Activated T-cell treated with anti-CD3 and anti-CD28 coated beads for 1 hour (primary cell): ENCODE measurements at places on chromosomes 13 and 19.

DNA sequence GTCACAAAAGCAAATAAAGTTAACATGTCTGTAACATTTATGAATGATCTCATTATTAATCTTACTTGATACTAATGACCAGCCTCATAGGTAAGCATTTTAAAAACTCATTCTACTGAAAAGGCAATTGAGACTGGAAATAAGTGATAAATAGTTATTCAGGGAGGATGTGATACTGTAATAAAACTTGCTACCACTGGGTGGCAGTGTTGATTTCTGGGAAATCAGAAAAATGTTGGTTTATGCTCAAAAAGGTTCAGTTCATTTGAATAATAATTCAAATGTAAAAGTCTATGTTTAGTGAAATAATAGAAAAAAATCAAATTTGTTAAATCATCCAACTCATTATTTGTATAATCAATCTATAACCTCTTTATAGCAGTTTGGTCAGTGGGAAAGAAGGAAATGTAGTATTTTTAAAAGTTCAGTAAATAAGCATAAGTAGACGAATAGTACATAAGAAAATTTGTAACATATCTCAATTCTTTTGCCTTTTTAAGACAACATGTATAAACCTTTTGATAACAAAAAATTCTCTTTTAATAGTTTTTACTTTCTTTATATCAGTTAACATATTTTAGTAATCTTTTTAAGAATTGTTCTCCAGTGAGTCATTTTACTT lies 9.6 kb downstream of the ABHD13 start:
- no peak for DNase-seq

- no peak for DNase-seq
Observed at GRCh38 chr13:58134012-58134411, 502.5 kb downstream of the PCDH17 start.

DNA sequence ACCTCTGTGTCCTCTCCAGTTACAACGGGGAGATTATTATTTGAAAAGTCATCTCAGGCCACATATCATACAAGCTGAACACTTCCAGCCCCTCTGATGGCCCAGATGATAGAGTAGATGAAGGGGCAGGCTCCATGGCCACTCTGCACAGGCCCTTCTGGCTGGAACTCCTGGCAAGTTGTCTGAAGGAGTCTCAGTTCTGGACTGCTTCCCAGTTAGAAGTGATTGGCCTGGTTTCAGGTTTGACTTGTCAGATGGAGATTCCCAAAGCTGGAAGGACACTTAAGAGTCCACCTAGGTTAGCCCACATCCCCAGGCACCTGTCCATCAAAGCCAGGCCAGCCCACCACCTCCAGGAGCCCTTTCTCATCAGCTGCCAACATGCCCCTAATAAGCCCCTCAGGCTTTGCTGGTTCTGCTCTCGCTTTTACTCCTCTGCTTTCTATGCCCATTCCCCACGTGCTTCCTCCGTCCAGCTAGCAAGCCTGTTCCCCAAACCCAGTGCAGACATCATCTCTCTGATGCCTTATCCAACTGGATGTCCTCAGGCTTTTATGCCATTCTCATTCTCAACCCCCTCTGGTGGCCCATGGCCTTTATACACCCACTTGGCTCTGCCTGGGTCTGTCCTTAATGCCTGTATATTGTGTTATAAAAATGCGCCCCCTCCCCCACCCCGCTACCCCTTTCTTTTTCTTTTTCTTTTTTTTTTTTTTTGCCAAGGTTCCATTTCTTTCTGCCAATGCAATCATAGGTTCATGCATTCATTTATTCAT lies 56.5 kb downstream of the HSPH1 start:
- no peak for DNase-seq

DNA sequence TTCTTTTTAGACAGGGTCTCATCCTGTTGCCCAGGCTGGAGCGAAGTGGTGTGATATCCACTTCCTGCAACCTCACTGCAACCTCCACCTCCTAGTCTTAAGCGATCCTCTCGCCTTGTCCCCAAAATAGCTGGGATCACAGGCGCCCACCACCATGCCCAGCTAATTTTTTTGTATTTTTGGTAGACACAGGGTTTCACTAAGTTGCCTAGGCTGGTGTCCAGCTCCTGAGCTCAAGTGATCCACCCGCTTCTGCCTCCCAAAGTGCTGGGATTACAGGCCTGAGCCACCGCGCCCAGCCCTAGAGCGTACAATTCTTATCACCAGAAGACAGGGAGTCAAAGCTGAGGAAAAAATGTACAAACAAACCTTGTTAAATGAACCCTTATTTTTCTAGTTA lies 4.5 kb upstream of the ELOF1 start:
- no peak for DNase-seq

DNA sequence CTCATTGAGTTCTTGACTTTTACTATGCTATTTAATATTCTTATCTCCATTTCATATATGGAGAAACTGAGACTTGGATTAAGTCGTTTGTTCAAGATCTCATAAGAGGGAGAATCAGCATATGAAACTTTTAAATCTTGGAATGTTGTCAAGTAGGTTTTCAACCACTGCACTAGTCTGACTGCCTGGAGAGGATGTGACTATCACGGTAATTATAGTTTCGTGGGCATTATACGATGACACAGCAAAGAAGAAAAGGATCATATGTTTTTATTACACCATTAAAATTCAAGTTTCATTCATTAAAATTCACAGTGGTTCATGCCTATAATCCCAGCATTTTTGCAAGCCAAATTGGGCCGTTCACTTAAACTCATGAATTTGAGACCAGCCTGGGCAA lies 555.2 kb downstream of the SLITRK1 start:
- no peak for DNase-seq

GRCh38 chr13:74171641-74172040 lies 37.4 kb upstream of the KLF12 start:
- no peak for DNase-seq

- no peak for DNase-seq
Observed at GRCh38 chr13:113782472-113782871, 23.4 kb downstream of the TMEM255B start.

DNA sequence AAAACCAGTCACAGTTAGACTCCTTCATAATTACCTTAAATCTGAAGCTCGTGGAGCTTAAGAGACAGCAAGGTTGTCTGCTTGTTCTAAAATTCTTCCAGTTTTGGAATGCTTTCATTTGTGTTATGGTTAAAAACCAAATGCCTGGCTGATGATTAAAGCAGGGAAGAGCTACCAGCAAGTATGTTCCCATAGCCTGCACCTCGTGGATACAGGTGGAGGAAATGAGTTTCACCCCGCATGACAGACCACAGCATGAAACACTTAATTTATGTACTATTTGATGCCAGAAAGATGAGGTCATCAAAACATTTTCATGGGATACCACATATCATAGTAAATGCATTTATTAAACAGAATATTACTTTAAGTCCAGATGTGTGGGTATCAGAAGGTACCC lies 416 bp upstream of the DOCK9 start:
- DNase-seq: no peak

DNA sequence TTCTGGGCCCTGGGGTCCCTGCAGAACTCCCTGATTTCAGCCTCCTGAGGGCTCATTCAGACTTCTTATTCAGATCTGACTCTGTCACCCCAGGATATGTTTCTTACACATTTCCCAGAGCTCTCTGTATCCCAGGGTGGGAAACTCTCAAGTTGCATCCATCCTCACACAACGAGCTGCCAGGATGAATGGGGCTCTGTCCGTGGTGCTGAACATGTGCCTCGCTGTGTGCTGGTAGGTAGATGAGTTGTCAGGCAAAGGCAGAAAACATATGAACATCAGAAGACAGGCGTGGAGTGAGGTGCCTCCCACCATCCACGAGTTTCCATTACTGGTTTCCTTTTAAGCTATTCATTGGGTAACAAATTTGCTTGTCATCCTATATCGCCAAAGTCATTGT lies 11.4 kb upstream of the IGFL1 start:
- DNase-seq: no peak

GRCh38 chr13:28490061-28490460 lies 4.9 kb downstream of the FLT1 start:
- no peak for DNase-seq

- no peak for DNase-seq
Observed at GRCh38 chr19:5062799-5063198, 93.9 kb downstream of the KDM4B start.

GRCh38 chr19:19591133-19591825 lies 27.2 kb downstream of the PBX4 start:
- DNase-seq: peak; percentile 28

- peak; percentile 38 for DNase-seq
Observed at GRCh38 chr19:38736036-38736412, 8.2 kb downstream of the CAPN12 start.

- no peak for DNase-seq
Observed at GRCh38 chr19:13669780-13670355, 94.5 kb upstream of the MRI1 start.

GRCh38 chr19:12733369-12734214 lies 892 bp downstream of the TRIR start:
- no peak for DNase-seq

DNA sequence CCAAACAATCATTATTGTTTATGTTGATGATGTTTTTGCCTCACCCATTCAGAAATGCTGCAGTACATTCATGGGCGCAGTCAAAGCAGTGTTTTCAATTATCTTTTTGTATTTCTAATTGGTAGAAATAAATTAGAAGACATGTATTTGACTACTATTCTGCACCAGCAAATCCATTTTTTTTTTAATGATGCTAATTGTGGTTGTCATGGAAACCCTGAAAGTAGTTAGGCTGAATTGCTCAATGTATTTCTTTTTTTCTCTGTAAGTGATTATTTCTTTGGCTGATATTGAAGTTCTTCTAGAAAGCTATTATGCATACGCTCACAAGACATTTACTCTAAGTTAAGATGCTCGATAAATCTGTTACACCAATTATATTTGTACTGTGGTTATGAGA lies 101.2 kb downstream of the RFC3 start:
- DNase-seq: no peak

GRCh38 chr13:114122591-114123211 lies 9.7 kb downstream of the RASA3 start:
- DNase-seq: no peak

- peak; percentile 31 for DNase-seq
Observed at GRCh38 chr13:74575729-74576125, 441.5 kb upstream of the KLF12 start.

GRCh38 chr19:1026783-1027649 lies 608 bp downstream of the CNN2 start:
- no peak for DNase-seq

GRCh38 chr19:21482863-21483276 lies 22.5 kb upstream of the ZNF429 start:
- DNase-seq: peak; percentile 57

DNA sequence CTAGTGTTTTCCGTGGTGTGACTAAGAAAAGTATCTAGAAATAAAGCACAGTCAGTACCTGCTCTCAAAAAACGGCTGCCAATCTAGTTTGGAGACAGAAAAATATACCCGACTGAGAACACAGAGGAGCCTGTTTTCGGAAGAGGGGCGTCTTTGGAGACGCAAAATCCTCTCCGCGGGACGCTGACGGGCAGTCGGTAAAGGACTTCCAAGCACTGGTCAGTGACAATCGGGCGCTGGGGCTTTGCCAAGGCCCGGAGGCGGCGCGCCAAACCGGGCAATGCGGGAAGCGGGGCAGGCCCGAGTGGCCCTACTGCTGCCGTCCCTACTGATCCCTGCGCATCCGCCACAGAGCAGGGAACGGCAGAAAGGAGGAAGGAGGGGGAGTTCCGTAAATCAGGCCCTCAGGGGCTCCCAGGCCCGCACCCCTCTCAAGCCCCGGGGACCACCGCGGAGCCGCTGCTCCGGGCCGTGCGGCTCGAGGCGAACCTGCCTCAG lies 588 bp upstream of the DPY19L3 start:
- DNase-seq: peak; percentile 14

DNA sequence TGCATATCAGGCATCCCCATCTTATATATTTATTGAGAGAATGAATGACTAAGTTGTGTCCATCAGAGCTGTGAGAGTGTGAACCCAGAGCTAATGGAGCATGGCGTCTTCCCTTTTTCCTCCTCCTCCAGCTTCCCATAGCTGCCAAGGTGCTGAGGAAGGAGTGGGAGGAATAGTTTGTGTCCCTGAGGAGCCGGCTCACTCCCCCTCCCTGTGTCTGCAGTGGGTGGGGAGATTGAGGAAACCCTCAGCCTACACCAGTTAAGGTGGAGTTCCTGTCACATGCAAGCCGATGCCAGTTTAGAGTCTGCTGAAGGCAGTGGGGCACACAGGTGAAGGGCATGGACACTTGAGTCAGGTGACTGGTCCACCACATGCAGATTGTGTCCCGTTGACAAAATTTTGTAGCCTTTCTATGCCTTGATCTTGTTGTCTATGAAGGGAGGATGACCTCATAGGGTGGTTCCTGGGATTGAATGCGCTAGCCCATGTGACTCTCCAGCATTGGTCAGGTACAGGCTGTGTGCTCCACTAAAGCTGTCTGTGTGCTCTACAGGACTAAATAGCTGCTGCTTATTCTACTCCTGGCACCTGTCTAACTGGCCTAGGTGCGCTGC lies 47.6 kb upstream of the GPI start:
- DNase-seq: no peak

DNA sequence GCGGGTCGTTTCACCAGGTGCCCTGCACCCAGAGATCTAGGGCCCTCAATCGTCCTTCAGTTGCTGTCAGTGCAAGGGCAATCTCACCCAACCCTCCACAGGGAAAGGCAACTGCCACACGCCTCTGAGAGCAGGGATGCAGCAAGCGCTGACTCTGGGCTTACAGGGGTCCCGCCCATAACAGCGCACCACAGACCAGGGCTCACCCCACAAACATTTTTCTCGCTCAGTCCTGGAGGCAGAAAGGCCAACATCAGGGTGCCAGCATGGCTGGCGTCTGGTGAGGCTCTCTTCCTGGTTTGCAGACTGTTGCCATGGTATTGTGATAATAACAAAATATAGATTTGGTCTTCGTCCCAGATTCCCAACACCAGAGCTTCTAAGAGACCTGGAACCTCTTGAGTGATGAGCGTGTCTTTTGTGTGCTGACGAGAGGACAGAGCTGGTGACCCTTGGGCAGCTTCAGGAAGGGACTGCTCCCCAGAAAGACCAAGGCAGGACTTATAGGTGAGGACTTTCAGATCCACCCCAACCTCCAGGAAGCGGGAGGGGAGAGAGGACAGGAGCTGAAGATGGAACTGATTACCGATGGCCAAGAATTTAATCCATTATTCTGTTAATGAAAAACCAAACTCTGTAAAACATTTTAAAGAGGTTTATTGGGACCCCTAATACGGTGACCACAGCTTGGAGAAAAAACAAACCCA lies 51.3 kb downstream of the C13orf46 start:
- DNase-seq: no peak

DNA sequence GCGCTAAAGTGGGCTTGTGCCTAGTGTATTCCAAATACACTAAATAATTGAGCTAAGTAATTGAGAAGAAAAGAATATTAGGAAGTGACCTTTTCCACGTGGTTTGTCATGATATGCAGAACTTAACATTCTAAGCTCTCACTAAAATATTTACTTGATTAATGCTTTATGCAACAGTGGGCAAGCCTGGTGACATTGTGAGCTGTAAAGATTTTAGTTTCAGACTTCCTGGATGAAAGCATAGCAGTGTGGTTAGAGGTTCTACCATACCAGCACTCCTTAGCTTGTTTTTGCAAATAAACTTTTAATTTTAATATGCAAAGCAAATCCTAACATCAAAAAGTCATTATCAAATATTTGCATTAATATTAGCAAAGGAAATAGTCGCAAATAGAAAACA lies 1065.1 kb upstream of the SPRY2 start:
- DNase-seq: no peak
